ENCODE measurements at places on chromosomes 6 and 20.

GRCh38 chr6:15755526-15755925, 92.7 kb upstream of the DTNBP1 start:
- no peak for DNase-seq

GRCh38 chr20:1788044-1788443, 107.2 kb upstream of the SIRPA start:
- no peak for DNase-seq

DNA sequence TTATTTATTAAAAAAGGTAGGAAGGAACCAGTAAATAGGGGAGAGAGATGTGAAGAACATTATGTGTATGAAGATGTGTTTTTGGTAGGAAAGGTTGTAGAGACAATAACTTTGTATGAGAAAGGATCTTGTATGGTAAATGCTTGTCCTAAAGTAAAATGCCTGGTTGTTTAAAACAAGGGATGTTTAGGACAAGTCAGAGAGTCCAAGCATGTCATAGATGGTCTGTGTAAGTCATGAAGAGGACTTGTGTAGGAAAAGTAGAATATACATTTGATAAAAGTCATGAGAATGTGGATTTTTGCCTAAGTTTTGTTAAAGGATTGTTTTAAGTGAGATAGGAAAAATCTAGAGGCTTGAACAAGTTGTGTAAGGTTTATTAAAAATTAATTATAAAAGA, 325.1 kb downstream of the CDH26 start:
- DNase-seq = no peak

GRCh38 chr20:63084563-63084927, 77.8 kb upstream of the BHLHE23 start:
- no peak for DNase-seq

DNA sequence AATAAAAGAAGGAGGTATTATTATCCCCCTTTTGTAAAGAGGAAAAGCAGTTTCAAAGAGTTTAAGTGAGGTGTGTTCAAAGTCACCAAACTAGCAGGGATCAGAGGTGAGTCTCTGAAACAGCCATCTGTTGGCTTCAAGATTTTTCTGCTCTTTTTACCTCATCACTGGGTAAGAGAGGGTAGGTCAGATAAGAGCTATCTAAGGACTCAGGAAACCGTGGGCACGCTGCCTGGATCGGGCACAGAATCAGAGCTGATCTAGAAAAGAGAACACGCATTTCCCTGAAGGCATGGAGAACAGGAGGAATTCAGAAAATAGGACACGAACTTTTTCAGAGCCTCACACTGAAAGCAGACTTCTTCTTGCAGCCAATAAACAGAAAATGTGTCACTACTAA, 65.8 kb upstream of the LY86 start:
- no peak for DNase-seq

- no peak for DNase-seq
Measured at GRCh38 chr6:102619585-102619984, 1226.1 kb downstream of the GRIK2 start.

GRCh38 chr6:139891471-139891870, 517.0 kb upstream of the CITED2 start:
- DNase-seq = no peak

- no peak for DNase-seq
Measured at GRCh38 chr6:21870076-21870730, 276.7 kb downstream of the SOX4 start.

Measured in neural crest cell (in vitro differentiated cells).